ENCODE measurements at places on chromosomes 6 and 20.

DNA sequence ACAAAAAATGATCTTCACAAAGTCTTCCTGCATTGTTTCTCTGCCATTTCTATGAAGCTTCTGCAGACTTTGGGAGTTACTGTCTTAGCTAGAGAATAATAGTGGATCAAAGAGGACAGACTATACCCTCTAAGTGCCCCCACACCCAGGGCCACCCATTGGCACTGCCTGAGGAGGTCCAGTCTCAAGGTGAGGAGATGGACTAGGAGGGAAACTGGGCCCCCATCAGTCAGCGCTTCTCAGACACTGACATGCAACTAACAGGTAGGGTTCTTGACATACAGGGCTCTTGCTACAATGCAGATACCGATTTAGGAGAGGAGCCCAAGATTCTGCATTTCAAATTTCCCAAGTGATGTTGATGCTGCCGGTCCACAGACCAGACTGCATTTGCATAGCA is 24.3 kb downstream of the PCNA start:
- DNase-seq = no peak

- no peak for DNase-seq
Observed at GRCh38 chr6:47377971-47378370, 68.3 kb upstream of the TNFRSF21 start.

GRCh38 chr6:109255946-109256640 is 126.2 kb downstream of the CD164 start:
- no peak for DNase-seq

- no peak for DNase-seq
Observed at GRCh38 chr20:2697768-2698167, 5.2 kb downstream of the EBF4 start.

DNA sequence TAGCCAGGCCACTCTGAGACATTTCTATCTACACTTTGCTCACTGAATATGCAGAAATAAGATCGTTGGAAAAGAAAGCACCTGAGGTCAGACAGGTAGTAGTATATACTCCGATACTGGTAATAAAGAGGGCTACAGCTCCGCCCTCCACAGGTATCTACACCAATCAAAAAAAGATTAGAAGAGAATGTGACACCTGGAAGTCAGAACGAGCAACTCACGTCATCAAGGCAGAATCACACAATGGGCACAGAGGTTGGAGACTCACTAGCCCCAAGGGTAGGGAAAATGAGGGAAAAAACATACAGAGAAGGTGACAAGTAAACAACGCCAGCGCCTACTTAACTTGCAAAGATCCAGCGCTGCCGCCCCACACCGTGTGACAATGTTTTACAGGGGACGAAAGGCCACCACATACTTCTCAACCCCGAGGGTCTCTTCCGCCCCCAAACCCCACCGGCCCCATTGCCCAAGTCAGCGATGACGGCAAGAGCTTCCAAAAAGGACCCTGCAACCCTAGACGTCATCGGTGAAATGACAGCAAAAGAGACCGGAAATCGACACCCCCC is 653 bp downstream of the LMBRD1 start:
- DNase-seq = peak; percentile 80

- peak; percentile 82 for DNase-seq
Observed at GRCh38 chr6:85449818-85450759, at the start of gene NT5E. NT5E (plus strand) TSS chr6:85450083; CDS start chr6:85450140, 57 bp downstream.

- DNase-seq = no peak
Observed at GRCh38 chr6:75150685-75151412, 55.0 kb downstream of the COL12A1 start.

DNA sequence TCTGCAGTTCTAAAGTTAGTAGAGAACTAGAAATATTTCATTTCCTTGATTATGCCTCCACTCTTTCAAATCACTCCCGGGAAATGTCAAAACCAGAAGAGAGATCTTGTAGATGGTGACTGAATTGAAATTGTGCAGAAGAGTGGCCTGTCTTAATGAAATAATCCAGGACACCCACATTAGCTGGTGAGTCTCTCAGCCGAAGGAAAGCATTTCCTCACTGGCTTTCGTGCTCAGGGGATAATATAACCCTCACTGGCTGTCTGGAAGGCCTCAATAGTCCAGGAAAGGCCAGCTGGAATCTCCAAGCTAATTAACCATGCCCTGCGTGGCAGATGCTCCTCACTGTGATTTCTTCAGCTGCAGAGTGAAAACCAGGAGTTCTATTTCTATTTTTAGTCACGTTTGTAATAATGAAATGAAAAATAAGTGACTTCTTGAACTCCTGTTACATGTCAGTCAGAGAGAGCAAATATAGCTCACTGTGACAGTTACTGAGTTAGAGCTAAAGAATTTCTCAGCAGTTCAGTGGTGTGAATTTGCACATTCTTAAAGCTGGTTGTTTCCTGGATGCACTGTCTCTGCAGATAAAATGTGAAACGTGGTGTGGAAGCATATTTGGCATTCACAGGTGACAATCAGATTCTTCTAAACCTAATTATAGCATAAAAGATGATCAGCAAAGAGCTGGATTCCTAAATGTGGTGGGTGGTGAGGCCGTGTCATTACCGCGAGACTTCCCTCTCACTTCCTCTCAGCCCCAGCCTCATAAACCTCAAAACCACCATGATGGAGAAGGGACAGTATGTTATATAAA is 211.7 kb downstream of the LMBRD1 start:
- DNase-seq = no peak

- DNase-seq = no peak
Observed at GRCh38 chr6:126529637-126530362, 189.9 kb downstream of the CENPW start.

- no peak for DNase-seq
Observed at GRCh38 chr6:75842732-75843131, 93.7 kb downstream of the MYO6 start.

DNA sequence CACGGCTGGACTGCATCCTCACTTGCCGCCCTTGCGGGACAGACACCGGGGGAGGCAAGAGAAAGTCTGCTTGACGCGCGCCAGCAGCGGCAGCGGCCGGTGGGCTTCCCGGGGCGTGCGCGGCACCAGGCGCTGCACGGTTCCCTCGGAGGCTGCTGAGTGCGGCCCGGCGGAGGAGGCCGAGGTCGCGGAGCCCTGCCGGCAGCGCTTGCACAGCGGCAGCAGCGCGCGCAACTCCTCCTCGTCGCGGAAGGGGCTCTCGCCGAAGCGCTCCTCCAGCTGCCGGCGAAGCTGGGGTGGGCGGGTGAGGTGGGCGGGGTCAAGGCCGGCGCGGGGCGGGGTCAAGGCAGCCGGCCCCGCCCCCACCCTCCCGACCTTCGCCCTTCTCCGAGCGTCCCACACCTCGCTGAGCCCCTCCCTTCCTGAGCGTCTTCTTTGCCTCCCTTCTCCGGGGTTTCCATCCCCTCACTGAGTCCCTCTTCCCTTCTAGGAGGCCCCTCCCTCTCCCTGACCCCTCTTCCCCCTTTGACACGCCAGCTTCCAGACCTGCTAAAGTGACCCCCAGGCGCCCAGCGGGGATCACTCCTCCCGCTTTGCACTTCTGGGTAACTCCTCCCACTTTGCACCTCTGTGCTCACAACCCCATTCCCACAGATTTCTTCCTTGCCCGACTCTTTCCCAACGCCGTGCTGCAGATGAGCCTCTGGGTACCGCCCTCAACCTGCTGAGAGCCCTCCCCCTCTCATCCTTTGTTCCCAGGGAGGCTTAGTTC is 8.8 kb downstream of the DUSP15 start:
- peak; percentile 93 for DNase-seq

GRCh38 chr6:119156757-119157505 is 78.5 kb upstream of the FAM184A start:
- no peak for DNase-seq

- DNase-seq = no peak
Observed at GRCh38 chr6:71199736-71200135, 88.9 kb upstream of the OGFRL1 start.

- peak; percentile 37 for DNase-seq
Observed at GRCh38 chr20:32516583-32517517, 68.3 kb downstream of the NOL4L start.

GRCh38 chr6:149725785-149726184 is 7.9 kb upstream of the LATS1 start:
- DNase-seq = no peak

GRCh38 chr20:32585011-32585585 is at the start of gene NOL4L:
NOL4L (minus strand) TSS chr20:32585333; CDS start chr20:32584890, 443 bp downstream.
- DNase-seq = peak; percentile 77

GRCh38 chr6:27176096-27176495 is 71.4 kb upstream of the PRSS16 start:
- DNase-seq = peak; percentile 12

GRCh38 chr20:57240581-57241362 is 25.7 kb downstream of the BMP7 start:
- no peak for DNase-seq

DNA sequence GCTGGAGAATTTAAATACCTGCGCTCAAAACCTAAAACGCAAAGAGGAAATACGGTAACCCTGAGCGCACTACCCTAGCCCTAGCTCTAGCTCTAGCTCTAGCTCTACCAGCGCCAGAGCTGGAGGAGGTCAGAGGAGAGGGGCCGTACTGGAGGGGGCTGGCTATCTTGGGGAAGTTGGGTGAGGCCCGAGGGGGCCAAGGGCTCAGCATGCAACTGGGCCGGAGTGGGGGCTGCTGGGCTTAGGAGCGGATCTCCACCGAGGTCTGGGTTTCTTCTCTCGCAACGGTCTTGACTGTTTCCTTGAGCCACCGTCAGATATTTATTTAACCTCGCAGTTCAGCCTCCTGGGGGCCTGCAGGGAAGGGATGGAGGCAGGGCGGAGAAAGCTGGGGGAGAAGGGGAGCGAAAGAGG is 91.0 kb downstream of the NCR2 start:
- DNase-seq = peak; percentile 59

GRCh38 chr6:18400831-18401446 is 13.8 kb downstream of the RNF144B start:
- DNase-seq = no peak

DNA sequence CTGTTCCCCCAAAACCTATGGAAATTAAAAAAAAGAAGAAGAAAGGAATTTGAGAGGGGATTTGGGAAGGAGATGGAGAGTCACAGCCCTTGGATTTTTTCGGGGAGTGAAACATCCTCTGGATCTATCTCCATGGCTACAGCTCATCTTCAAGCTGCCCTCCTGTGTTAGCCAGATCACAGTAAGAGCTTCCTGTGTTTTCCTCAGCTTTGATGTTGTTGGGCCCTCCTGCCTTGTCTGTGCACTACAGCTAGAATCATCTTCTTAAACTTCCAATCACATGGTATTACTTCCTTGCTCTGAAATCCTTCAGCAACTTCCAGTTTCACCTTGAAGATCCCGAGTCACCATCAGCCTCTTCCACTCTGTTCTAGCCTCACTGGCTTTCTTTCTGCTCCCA is 207.8 kb upstream of the ZFP64 start:
- no peak for DNase-seq

GRCh38 chr20:22590662-22591061 is 6.3 kb upstream of the FOXA2 start:
- DNase-seq = no peak

DNA sequence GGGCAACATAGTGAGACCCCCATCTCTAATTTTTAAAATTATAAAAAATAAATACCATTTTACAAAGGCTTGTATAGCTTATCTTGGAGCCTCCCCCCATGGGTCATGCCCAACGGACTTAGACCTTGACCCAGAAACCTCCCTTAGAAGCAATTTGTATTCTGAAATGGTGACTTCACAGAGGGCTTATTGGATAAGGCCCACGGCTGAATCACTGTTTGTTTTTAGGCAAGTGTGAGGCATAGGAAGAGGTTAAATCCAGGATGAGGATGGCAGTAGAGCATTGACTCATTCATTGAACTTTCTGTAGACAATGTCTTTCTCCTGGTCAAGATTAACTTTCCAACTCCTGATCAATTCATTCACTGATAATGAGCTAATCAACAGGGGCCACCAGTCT is 6.2 kb upstream of the SNAI1 start:
- DNase-seq = no peak

DNA sequence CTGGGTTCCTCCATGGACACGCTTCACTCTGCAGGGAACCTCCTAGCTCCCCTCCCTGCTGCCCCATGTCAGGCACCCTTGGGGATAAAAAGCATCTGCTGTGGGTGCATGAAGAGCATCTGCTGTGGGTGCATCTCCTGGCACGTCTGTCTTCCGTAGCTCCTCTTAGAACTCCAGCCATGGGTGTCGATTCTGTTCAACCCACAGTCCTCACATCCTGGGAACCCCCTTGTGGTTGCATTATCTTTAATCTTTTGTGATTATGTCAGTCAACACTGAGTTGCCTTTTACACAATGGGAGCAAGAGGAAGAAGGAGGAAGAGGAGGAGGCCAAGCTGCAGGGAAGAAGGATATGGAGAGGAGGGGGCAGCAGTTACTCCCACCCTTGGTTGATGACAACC is 24.1 kb upstream of the CCR6 start:
- no peak for DNase-seq

DNA sequence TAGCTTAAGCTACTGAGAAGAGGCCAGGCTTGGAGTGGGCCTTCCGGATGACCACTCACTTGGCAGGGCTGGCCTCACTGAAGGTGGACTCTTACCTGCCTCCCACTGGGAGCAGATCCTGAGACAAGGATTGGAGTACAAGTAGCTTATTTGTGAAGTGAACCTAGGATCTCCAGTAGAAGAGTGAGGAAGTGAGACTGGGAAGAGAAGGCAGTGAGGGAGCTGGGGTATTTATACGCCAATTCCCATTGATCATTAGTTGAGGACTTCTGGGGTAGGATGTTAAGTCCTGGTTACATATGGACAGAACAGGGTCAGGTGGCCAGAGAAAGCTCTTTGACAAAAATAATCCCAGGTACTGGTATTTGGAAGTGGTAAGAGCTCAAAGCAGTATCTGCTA is 32.3 kb upstream of the RNF24 start:
- DNase-seq = no peak

- no peak for DNase-seq
Observed at GRCh38 chr6:56334937-56335336, 87.6 kb upstream of the COL21A1 start.

DNA sequence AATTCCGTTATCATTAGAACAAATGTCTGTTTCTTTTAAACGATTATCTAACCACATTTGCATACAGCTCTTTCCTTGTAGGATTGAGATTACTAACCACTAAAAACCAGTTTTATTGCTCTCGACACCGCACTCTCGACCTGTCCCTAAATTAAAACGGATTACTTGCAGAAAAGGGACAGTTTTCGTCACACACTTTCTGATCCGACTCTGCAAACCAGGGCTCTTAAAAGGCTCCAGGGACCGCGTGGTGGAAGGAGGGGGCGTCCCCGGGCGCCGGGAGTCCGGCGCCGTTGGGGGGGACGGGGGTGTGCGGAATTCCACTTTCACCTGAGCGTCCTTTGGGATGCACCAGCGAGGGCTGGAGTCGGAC is 731 bp downstream of the MAK start:
- peak; percentile 53 for DNase-seq

DNA sequence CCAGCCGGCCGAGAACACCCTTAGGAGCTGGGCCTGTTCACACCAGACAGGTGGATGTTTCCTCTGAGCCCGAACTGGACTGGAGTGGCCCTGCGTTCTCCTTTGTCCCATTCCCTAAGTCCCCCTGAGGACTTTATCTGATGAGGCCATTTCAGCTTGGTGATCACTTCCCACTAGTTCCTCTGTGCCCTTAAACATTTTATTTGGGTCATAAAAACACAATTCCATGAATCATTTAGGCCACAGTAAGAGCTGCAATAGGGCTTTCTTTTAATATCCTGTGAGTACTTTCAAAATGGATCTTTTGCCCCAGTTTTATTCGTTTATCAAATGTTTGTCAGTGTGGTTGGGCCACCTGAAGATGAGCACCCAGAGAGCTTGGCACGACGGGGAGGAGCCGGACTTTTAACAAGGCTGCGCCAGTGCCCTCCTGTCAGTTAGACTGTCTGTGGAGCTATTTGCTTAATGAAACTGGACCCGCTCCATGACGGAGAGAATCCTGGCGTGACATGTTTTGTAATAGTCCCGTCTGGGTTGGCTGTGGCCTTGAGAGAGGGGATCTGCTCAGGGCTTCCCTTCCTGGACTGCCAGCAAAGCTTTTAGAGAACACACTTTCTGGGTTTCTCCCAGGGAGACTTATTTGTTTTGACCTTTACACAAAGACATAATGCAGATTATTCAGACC is 53.5 kb downstream of the ZDHHC14 start:
- peak; percentile 94 for DNase-seq

Measured in NCI-H526 (cell line).